Kidney epithelial cell (primary cell): ENCODE measurements at places on chromosomes 1 and 21. TPM values are rescaled to one million over a fixed set of nuclear protein-coding genes. Genes with fewer than 3 reads are reported as not detected.

DNA sequence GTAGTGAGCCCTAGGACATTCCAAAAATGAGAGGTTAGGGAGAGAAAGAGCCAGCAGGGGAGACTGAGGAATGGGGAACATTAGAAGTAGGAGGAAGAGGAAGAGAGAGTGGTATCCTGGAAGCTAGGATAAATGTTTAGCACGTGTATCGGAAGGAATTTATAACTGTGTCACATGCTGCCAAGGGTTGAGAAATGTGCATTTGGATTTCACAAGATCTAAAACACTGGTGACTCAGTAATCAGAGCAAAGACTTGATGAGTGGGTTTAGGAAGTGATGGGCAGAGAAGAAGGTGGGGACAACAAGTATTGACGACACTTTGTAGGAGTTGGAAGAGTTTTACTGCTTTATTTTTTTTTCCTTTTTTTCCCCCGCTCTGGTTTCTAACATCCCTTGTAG lies 193.9 kb downstream of the FMN2 start:
- DNase-seq, result no peak

DNA sequence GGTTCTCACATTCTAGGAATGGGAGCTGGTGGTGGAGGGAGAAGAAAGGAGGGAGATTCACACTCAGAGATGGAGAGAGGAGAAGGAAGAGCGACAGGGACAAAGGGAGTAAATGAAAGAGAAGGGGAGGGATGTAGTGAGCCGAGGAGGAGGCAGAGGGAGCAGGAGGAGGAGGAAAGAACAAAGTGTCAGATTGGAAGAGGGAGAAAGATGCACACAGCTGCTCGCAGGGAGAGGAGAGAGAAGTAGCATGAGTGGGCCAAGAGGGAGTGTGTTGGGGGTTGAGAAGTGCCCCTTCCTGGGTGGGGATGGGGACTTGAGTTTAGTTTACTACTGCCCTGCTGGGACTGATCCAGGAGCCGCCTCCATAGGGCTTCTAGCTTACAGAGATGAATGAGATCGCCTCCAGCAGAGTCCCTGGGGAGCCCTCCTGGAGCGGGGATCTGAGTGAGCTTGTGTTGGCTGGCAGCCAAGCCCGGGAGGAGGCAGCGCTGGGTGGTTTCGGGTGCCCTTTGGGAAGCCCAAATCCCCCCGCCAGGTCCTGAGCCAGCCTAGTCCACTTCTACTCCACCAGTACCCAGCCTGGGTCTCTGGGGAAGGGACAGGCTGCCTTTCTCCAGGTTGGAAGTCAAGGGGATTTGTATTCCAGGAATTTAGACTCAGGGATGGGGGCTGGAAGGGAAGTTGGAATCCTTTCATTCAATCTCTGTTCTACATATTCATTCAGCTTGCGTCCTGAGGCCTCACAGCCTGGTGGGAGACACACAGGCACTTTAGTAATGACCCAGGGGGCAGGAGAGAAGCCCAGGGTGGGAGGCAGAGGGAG lies 20.9 kb downstream of the PTPRU start:
- no peak for DNase-seq

GRCh38 chr1:180579961-180580611 lies 21.3 kb downstream of the OVAAL start:
- peak; percentile 49 for DNase-seq

DNA sequence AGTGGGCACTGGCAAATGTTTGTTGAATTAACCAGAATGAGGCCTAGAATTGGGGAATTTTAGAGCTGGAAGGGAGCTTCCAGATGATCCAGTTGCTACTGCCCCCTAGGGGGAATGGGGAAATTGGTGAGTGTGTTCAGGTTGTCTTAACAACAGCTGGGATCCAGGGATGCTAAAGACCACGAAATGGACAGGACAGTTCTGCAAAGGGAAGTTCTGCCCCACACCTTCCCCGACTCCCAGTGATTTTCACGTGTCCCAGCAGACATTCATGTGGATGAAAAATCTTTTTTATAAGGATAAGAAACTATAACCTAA lies 33.9 kb downstream of the TRIM62 start:
- no peak for DNase-seq

GRCh38 chr1:156595016-156595415 lies 3.4 kb downstream of the NAXE start:
- DNase-seq, result no peak

- no peak for DNase-seq
Measured at GRCh38 chr1:191371626-191372025, 786.6 kb upstream of the RGS18 start.

The SPRR2B gene
- not detected in 2 replicates for total RNA-seq

The OR10Z1 gene
- not detected in 2 replicates for total RNA-seq

The DISC1 gene
- total RNA-seq, result 3.7 and 5.8 TPM in 2 replicates

The ADAM30 gene
- not detected in 2 replicates for total RNA-seq

The SYT14 gene
- total RNA-seq, result 28.1 and 32.6 TPM in 2 replicates
